Activated naive CD8-positive, alpha-beta T cell treated with anti-CD3 and anti-CD28 coated beads, Interleukin-2, amount 50 U/mL, for 24 hours (primary cell): ENCODE measurements at places on chromosomes 16 and 17.
A peak's percentile ranks its signal among the peaks of the same experiment; 100 is the strongest.

GRCh38 chr17:8327303-8327649 lies 12.4 kb upstream of the ODF4 start:
- no peak for DNase-seq

- no peak for DNase-seq
These were observed 39.8 kb upstream of the TMC5 start for GRCh38 chr16:19377864-19378263.

DNA sequence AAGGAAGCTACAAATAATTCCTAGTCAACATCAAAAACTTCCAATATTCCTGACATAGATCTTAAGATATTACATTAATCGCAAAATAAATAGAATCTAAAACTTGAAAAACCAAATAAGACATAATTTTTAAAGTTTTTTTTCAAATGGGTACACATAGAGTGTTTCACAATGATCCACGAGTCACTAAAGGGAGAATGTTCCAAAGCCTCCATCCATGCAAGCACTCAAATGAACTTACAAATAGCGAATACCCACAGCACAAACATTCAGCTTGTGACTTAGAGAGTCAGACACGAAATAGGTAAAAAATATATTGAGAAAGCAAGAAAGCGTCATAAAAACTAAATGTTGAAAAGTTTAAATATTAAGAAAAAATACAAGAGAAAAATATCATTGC lies 65.7 kb downstream of the CEP112 start:
- no peak for DNase-seq

DNA sequence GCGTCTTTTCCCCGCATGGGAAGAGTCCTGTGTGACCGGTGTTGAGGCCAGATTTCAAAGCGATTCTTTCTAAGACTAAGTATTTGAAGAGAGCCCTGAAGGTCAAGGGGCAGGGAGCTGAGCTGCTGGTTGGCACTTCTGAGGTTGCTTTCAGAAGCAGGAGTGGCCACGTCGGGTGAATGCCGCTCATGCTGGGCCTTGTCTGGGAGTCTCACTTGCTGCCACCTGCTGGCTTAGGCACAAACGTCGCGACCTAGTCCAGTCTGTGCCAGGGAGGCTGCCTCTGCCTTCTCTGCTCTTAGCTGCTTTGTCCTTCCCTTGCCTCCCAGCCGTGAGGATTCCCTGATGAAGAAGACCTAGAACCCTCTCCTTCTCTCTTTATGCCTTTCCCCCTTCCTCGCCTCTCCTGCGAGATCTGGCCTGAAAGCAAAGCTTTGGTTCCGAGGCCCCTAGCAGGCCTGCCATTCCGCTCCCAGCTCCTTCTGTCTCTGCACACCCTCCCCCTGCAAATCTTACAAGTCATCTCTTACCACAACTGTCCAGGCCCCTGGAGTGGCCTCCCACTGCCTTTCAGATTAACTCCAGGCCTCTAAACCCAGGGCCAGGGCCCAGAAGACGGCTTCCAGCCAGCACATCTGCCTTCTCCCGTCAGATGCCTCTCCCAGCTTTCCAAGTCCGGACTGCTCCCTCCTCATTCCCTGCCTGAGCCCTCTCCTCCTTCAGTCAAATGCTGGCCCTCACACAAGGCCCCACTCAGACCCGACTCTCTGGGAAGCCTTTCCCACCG lies 11.4 kb downstream of the CTNS start:
- peak; percentile 59 for DNase-seq

GRCh38 chr16:85617948-85618347 lies 4.8 kb downstream of the GSE1 start:
- no peak for DNase-seq

- DNase-seq: no peak
These were observed 92.1 kb downstream of the WDR59 start for GRCh38 chr16:74892574-74893461.
